ENCODE measurements at places on chromosomes 2 and 18.

GRCh38 chr18:76847916-76848315 is 25.6 kb downstream of the ZNF236 start:
- no peak for DNase-seq

GRCh38 chr18:45303026-45303425 is 312.2 kb upstream of the SLC14A2 start:
- DNase-seq: no peak

DNA sequence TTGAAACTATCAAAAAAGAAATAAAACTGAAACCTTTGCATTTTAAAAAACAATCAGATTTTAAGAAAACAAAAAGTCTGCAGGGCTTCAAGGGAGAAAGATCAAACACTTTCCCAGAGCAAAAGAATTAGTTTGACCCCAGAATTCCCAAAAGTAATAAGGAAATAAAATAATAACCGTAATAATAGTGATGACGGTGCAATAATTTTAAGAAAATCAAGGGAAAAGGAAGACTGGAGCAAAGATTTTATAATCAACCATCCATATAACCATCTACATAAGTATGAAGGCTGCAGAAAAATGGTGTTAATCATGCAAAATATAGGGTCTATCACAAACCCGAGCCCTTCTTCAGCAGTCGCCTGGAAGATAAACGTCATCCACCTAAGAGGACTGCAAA is 634.8 kb downstream of the GALR1 start:
- no peak for DNase-seq

GRCh38 chr18:79384151-79384807 is 11.5 kb upstream of the NFATC1 start:
- DNase-seq: no peak

- DNase-seq: no peak
Observed at GRCh38 chr2:52933878-52934277, 833.7 kb upstream of the CHAC2 start.

- DNase-seq: no peak
Observed at GRCh38 chr2:134273256-134273983, 19.5 kb downstream of the MGAT5 start.

DNA sequence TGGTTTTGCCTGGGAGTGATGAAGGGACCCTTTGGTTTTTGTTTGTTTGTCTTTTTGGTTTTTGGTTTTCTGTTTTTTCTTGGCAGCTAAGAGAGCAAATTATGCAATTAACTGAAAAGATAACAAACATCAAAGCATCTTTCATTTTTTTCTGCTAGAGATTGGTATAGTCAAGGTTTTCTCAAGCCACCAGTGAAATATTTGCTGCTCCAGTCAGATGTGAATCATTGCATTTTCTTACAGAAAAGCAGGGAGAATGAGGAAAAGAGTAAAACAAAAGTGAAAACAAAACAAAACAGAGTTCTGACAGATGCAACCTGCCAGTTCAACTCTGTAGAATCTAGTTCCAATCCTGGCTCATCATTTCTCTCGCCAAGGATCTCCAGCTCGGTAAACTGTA is 660.7 kb downstream of the DSC3 start:
- no peak for DNase-seq

DNA sequence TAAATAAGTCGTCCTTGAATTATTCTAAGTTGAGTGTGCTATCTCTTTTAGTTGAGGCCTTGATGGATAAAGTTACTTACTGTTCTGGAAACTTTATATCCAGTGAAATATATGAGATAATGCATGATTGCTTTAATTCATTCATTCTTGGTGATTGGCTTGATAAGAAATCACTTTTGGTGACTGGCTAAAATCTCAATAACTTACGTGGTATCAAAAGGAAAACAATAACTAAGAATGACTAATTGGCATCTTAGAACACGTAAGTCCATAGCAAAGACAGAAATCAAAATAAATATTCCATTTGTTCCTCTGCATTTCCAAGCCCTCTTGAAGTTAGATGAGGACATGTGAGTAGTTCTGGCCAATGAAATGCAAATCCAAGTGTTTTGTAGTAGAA is 251.6 kb downstream of the NUP35 start:
- DNase-seq: no peak

GRCh38 chr2:226440127-226440918 is 359.3 kb downstream of the IRS1 start:
- DNase-seq: no peak

DNA sequence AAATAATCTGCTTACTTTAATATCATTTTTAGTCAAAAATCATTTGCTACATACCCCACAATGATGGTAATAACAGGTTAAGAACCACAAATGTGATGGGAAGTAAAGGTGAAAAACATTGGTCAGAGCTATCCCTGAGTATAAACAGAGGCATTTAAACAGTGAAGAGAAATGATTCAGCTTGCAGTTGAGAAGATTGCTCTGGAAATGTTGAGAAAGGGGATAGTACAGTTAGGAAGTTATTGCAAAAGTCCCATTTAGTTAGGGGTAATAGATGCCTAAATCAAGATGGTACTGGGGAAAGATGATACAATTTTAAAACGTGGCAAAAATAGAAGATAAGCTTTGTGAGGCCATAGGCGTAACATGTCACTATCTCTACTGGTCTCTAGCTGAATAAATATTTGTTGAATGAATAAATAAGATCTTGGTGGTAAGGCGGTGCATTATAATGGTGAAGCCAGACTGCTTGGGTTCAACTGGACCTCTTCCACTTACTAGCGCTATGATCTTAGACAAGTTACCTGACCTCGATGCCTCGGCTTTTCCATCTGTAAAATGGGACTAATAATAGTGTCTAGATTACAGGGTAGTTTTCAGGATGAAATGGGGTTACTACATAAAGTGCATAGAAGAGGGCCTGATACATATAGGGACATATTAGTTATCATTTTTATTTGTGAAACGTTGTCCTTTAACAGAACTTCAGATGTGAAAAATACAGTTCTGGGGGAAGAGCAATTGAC is 2.0 kb upstream of the BZW1 start:
- no peak for DNase-seq

DNA sequence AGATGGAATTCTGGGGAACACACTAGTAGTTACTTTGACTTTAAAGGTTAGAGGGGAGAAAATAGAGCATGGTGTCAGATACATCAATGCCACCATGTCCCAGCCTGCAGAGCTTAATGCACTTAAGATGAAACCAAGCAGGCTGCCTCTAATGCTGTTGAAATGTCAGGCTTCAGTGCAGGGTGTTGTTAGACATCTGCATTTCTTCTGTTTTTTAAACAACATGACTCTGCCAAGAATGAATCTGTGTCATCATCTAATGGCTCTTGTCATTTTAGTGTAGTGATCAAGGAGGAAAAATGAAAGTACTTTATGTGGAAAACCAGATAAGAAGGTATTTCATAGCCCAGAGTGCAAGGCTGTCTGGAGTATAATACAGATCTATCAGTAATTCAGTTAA is 29.9 kb downstream of the LYPD1 start:
- no peak for DNase-seq

GRCh38 chr18:43093646-43094045 is 21.8 kb downstream of the RIT2 start:
- no peak for DNase-seq

- DNase-seq: no peak
Observed at GRCh38 chr18:54004828-54005227, 219.6 kb downstream of the MBD2 start.

- DNase-seq: no peak
Observed at GRCh38 chr18:78950386-78950785, 29.2 kb upstream of the SALL3 start.

DNA sequence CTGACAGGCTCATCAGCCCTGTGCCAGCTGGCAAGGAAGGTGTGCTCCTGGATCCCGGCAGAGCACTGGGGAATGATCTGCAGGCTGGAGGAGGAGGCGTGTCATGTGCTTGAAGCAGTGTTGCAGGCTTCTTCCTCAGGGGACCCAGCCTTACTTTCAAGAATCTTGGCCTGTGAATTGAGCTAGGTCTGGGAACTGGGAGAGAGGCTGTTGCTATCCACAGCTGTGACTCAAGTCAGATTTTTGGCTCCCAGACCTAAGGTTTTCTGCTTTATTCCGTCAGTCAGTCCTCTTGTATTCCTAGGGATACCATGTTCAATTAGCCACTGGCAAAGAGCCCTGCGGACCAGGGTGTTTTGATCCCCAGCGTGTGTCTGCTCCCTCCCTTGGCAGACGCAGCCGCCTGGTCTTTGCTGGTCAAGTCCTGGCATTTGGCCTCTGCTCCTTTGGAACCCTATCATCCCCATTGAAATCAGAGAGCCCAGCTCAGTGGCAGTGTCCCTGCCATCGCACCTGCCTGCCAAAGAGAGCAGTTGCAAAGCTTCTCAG is 32.4 kb downstream of the ASB1 start:
- no peak for DNase-seq

DNA sequence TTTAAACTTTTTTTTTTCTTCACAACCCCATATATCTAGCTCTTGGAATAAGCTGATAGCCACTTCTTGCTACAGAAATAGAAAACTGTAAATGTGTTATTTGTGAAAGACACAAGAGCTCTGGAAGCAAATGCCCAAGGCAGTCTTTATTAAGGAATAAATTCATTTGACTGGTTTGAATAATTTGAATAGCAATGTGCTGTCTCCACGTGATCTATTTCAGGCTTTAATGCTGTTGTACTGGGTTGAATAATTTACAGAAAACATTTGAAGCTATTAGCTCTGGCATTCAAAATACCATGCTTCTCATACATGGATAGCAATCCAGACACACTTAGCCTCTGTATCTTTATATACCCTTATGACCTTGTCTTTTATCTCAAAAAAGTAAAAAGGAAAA is 366.7 kb upstream of the KCNJ3 start:
- no peak for DNase-seq

DNA sequence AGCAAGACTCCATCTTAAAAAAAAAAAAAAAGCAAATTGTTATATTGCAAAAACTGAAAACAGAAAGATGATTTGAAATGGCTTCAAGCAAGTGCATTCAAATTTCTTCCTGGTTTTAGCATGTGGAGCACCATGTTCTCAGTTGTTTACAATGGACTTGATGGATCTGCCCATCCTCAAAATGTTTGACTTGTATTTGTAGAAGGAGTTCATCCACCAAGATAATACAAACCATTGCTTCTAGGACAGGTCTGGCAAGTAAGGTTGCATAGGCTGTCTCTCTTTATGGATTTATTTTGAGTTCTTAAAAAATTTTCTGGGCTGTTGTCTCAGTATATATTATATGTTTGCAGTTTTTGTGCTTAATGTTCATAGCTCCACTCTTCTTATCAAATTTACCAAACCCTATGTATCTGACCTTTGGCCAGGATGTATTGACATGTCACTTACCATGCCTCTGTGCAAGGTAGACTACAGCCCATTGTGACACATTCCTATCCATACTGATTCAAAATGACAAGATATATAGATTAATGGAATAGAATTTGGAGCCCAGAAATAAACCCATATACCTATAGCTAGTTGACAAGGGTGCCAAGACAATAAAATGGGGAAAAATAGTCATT is 21.7 kb upstream of the ZCCHC2 start:
- DNase-seq: no peak

DNA sequence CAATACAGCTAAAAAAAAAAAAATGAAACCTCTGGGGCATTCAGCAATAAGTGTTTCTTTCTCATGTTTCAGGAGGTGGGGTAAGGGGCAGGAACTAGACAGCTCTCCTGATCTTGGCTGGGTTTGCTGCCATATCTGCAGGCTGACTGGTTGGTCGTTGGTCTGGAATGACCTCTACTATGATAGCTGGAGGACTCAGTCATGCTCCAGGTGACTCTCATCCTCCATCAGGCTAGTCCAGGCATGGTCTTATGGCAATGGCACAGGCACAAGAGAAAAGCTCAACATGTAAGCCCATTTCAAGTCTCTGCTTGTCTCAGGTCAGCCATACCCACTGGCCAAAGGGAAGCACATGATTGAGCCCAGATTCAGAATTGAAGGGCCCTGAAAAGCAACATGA is 9.5 kb upstream of the SLC1A4 start:
- DNase-seq: no peak

GRCh38 chr2:59630789-59631188 is 922.7 kb downstream of the BCL11A start:
- DNase-seq: no peak

DNA sequence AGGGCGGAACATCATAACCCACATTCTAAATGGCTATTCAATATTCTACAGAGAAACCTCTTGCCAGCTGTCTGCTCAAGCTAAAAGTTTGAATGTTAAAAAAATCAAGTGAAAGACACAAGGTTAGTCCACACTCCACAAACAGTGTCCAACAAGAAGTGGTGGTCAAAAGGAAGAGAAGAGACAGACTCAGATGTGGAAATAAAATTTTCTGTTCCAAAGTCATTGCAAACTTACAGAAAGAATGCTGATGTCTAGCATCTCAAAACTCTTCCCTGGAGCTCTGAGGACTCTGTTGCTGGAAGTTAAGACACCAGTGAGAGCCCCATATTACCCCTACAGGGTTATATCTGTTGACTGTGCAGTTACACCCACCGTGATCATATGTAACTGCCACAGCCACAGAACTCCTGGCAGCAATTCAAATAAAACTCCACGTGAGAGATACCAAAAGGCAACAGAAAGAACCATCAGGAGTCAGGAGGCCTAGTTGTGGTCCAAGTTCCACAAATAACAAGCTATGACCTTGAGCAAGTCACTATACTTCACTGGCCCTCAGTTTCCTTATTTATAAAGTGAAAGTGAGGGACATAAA is 60.9 kb downstream of the AAK1 start:
- DNase-seq: peak; percentile 61

DNA sequence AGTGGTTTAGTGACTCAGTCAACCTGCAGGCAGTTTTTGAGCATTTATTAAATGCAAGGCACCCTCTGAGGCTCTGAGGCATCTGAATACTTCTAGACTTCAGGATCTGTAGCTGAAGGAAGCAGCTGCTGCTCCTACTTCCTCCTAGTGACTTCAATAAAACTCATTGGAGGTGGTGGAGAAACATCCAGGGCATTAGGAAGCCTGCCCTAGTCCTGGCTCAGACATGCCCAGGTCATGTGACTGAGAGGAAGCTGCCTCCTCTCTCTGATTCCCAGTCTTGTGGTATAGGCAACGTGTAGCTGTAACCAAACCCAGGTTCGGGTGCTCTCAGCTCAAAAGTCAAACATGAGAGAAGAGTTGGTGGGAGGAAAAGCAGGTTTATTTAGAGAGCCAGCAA is 287.2 kb upstream of the GYPC start:
- no peak for DNase-seq

DNA sequence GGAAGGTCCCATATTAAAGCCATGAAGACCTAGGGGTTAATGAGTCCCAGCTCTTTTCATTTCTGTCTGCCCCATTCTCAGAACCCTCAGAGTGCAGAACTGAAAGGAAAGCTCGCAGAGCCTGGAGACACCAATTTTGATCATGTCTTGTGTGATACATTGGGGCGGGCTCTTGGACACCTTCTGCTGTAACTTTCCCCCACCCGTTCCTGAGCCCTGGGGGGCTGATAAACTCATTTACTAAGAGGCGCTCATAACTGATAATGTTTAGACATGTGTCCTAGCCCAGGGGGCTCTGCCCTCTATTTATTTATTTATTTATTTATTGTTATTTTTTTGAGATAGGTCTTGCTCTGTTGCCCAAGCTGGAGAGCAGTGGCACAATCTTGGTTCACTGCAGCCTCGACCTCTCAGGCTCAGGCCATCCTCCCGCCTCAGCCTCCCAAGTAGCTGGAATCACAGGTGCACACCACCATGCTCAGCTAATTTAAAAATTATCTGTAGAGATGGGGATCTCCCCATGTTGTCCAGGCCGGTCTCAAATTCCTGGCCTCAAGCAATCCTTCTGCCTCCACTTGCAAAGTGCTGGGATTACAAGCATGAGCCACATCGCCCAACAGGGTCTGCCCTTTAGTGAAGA is 72.4 kb upstream of the HAAO start:
- DNase-seq: no peak
